Activated effector memory CD4-positive, alpha-beta T cell treated with Interleukin-2 at 50 U/mL for 16 hours (primary cell): ENCODE measurements at places on chromosomes 12 and 14.

DNA sequence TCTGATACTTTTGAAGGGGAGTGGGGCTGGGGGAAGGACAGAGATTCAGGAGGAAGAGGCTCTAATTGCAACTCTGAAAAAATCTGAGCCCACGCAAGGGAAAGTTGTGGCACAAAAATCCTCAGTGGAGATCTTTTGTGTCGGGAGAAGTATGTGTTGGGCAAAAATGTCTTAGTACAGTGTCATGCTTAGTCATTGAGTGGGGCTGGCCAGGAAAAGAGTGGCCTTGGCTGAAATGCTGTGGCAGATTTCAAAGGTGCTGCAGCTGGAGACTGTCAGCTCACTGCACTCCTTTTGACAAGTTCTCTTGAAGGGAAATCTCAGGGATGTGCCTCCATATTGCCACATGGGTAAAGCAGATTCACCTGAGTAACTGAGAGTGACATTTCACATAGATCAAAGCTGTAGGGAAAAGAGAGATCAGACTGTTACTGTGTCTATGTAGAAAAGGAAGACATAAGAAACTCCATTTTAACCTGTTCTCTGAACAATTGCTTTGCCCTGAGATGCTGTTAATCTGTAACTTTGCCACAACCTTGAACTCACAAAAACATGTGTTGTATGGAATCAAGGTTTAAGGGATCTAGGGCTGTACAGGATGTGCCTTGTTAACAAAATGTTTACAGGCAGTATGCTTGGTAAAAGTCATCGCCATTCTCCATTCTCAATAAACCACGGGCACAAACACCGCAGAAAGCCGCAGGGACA, 36.0 kb upstream of the GLIPR1 start:
- no peak for DNase-seq

DNA sequence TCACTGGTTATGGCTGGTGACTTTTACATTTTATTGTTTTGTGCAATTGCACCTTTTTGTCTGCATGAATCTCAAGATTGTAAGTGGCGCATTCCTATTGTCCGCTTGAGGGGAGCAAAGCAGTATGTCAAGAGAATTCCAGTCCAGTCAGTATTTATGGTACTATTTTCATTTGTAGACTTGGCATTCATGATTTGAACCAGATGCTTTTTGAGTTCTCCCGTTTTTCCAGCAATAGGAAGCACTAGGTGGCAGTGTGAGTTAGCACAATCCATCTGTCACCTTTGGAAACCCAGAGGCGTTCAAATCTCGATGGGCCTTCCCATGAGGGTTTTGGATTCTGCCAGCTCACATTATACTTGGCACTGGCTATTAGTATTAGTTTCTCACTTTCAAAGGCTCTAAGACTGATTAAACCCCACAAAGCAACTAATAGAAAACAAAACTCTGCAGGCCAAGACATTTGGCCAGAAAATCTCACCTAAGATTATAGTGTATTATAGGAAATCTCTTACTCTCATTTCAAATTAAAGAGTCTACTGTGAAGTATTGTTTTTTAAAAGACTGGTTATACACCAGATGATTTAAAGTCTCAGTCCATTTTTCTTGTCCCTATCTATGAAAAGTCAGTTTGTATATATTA, 2.2 kb downstream of the DACT1 start:
- no peak for DNase-seq

- DNase-seq = no peak
Measured at GRCh38 chr14:78181270-78181669, 11.1 kb downstream of the NRXN3 start.

DNA sequence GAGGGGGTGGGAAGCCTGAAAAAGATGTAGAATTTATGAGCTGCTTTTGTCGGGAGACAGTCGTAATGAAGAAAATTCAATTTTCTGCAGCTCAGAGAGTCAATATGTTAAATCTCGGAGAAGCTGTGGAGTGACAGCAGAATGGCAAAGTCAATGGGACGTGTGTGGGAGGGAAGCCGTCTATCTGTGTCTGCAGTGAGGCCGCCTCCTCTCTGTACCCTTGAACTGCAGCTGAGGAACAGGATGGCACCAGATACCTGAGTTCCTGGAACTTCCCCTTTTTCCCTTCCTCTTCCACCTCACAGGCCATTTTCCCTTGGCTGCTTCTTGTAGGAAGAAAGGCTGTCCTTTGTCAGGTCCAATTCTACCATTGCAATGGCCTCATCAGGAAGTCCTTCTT, 9.3 kb upstream of the CALCOCO1 start:
- DNase-seq = no peak

- no peak for DNase-seq
Measured at GRCh38 chr12:68772714-68773113, 26.7 kb downstream of the SLC35E3 start.

- no peak for DNase-seq
Measured at GRCh38 chr12:116954710-116955381, 44.1 kb downstream of the FBXW8 start.

DNA sequence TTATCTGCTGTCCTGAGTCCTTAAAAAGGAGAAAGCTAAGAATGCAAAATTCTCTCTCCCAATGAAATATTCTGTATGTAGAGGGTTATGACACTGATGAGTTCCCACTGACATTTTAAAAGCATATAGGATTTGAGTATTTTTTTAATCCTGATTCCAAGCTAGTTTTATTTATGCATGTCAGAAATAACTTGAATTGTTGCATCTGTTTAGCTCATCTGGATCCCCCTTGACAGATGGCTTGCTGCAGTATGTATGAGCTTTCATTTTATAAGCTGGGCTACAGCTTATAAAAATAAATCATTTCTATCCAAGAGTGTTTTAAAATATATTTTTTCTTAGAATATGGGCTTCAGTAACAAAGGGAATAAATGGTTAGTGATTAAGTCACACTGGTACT, 495.3 kb downstream of the NELL2 start:
- no peak for DNase-seq

GRCh38 chr12:76346798-76347420, 1.3 kb downstream of the BBS10 start:
- DNase-seq = no peak

DNA sequence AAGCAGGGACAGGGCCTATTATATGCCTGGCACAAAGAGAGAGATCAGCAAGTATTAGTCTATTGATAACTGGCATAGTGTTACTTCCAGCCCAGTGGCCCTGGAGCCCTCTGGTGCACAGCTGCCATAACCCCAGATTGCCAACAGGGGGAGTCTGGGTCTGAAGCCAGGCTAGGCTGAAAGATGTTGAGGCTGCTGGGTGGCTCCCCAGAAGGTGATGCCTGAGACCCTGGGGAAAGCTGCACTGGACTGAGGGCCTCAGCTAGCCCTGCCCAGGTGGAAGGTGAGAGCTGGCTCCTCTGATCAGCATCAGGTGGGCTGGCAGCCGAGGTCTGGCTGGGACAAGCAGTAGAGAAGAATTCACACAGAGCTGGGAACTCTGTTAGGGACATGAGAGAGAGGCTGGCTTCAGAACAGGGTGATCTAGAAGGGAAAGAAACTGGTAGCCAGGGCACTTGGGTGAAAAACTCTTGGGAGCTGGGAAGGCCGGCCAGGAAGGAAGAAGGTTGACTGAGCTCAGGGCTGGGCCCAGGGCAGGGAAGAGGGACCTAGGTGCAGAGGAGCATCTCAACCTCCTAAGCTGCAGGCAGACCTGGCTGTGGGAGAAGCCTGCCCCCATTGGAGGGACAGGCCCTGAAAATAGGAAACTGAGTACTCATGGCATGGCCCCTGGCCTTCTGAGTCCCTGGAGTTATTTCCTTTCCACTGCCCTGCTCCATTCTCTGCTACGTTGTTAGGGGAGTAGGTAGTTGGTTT, 3.9 kb downstream of the GZMH start:
- peak; percentile 52 for DNase-seq

GRCh38 chr12:4701395-4702190, 18.6 kb upstream of the GALNT8 start:
- DNase-seq = no peak

DNA sequence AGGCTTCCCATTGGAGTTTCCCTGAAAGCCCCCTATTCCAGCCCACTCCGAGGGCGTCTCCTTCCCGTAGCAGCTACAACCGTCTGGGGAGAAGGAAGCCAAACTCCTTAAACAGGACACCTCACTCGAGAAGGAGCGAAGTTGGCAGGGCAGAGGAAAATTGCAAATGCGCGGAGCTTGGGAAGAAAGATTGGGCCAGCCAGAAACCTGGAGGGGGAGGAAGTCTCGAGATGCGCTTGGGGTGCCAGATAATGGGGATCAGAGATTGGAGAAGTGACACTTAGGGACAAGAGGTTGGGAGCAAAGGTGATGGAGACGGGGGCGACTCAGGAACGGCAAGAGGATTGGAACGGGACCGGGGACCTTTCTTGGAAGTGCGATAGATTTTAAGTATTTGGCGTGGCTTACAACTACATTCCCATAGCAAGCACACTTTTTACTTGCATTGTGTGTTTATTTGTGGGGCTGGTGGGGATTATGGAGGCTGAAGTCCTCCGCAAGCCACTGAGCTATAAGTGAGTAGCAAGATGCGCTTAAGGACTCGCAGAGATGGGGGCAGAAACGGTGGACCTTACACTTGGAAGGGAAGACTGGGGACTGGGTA, 926 bp downstream of the HRK start:
- no peak for DNase-seq

DNA sequence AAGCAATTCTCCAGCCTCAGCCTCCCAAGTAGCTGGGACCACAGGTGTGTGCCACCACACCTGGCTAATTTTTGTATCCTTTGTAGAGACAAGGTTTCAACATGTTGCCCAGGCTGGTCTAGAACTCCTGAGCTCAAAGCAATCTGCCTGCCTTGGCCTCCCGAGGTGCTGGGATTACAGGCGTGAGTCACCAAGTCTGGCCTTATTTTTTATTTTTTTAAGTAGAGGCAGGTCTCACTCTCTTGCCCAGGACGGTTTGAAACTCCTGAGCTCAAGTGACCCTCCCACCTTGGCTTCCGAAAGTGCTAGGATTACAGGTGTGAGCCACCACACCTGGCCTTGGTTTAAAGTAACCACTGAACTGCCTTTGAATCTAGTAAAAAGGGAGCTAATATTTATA, 56.8 kb downstream of the SPPL3 start:
- DNase-seq = no peak

DNA sequence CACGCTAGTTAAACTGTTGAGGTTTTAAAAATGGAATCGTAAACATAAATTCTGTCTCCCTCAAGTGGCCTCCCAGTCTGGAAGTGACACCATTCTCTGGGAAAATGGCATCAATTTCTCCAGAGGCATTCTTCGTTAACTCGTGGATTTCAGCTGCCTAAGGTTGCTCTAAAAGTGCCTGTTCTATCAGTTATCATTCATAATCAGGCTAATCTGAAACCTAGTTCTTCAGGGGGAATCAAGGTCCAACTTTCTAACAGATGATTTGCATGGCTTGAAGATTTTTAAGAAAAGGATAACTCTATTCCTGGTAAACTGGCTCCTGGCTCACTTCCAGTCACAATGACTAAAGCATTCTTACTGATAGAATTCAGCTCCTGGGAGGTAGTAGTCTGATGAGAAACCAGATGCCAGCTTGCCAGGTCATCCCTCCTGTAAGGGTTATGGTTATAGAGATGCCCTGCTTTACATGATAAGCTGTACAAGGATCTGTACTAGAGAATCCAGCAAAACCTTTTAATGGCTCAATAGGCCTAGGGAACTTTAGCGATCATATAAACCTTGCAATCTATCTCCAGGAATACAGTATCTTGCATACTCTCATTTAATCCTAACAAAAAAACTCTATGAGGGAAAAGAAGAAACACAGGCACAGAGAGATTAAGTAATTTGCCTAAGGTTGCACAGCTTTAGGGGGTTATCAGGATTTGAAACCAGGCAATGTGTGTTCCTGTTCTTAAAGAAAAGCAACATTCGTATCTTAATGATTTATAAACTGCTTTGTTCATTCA, 1.5 kb downstream of the L3HYPDH start:
- no peak for DNase-seq

GRCh38 chr14:58061581-58061980, 90.4 kb downstream of the ARMH4 start:
- DNase-seq = no peak

GRCh38 chr12:67716817-67717216, 68.3 kb downstream of the DYRK2 start:
- no peak for DNase-seq

DNA sequence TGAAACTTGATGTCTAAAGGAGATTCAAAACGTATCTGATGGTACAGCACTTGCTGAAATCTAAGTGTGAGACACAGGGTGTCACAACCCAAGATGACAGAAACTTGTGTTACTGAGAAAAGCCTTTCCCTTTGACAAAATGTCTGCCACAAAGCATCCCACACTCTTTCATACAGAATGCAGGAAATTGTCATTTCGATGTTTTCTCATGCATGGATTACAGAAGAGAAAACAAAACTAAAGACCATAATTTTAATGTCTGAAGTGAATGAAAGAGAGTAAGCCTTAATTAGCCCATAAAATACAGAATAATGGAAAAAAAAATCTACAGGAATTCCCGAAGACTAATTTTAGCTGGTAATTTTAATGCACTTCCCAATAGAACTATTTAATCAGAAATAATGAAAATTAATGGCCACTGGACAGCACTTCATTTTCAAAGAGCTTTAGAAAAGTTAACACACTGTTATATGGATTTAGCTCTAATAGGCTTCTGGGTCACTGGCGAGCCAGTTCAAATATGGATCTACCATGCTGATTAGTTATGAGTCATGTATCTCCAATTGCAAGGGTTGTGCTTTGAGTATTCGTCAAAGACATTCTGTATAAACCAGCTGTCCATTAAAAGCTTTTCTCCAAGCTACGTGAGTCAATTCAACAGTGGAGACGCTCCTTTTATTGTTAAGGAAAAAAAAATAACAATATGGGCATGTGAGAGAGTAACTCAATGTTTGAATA, 656.7 kb downstream of the SLC16A7 start:
- no peak for DNase-seq

- no peak for DNase-seq
Measured at GRCh38 chr12:121295746-121296617, 527 bp downstream of the CAMKK2 start.

GRCh38 chr12:6532927-6533652, 1.2 kb upstream of the GAPDH start:
- DNase-seq = peak; percentile 16

DNA sequence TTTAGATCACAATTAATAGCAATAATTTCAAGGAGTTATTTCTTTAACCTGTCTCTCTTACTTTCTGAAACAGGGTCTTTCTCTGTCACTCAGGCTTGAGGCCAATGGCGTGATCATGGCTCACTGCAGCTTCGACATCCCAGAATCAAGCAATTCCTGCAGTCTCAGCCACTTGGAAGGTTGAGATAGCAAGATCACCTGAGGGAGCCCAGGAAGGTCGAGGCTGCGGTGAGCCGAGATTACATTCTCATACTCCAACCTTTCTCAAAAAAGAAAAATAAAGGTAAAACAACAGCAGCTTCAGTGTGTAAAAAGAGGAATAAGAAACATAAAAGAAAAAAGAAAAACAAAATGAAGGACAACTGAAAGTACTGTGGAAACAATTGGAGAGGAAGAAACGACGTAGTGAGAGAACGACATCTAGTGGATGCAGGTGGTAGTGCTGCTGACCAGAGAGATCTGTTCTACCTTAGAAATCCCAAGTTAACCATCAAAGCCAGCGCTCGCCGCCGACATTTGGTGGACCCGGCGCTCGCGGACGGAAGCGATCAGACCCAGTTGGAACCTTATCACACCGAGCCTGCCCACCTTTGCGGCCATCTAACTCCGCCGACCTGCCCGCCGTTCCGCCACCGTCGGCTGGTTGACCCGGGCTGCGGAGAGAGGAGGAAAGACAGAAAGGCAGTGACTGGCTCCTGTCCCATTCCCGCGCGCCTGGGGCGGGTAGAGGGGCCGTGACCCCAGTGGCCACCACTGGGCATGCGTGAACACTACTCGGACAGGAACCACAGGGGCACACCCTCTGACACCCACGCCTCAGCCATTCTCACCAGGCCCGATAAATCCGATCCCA, 196.1 kb downstream of the ALG10 start:
- DNase-seq = peak; percentile 34
